ENCODE measurements at places on chromosomes 3 and 15.

- no peak for DNase-seq
Observed at GRCh38 chr3:128040660-128041059, 11.6 kb upstream of the SEC61A1 start.

- DNase-seq = no peak
Observed at GRCh38 chr15:81224232-81224631, 27.6 kb downstream of the IL16 start.

- no peak for DNase-seq
Observed at GRCh38 chr15:68677996-68678395, 99.2 kb downstream of the CORO2B start.

GRCh38 chr15:88193415-88193814 lies 63.1 kb downstream of the NTRK3 start:
- DNase-seq = no peak

- no peak for DNase-seq
Observed at GRCh38 chr15:62469874-62470688, 305.0 kb upstream of the C2CD4B start.

- no peak for DNase-seq
Observed at GRCh38 chr15:87215100-87215499, 1041.4 kb downstream of the NTRK3 start.

All from NCI-H446 (cell line).